ENCODE measurements at places on chromosomes 2 and 18. TPM values are rescaled to one million over a fixed set of nuclear protein-coding genes. Genes with fewer than 3 reads are reported as not detected.

Gene ANKRD23
- 3.9 TPM for polyA plus RNA-seq

Gene PTPRN
- polyA plus RNA-seq, result not detected

Gene ARHGAP15
- polyA plus RNA-seq, result 5.8 TPM

Gene PSME4
- polyA plus RNA-seq, result 58.9 TPM

Gene TDRD15
- polyA plus RNA-seq, result not detected

GRCh38 chr2:10434886-10435819 lies 13.0 kb downstream of the ODC1 start:
- peak; percentile 76 for DNase-seq

- DNase-seq, result no peak
Observed at GRCh38 chr2:60852282-60852860, 29.0 kb upstream of the REL start.

GRCh38 chr2:215705771-215706361 lies 270.0 kb upstream of the FN1 start:
- no peak for DNase-seq

DNA sequence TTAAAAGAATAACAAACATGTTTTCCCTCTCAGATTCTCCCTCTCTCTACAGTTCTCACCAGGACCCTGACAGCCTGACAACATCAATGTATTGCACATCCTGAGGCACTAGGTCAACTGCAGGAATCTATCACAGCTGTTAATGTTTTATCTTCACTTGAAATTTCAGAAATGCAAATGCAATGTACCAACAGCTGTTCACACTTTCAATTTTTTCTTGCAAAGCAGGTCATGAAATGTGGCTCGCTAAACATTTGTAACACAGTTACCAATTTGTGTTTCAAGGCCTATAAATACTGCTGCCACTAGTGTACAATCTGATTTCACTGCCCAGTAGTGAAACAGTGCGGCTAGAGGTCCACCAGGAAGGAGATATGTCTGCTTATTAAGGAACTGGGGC lies 147.8 kb downstream of the EXOC6B start:
- DNase-seq, result no peak

DNA sequence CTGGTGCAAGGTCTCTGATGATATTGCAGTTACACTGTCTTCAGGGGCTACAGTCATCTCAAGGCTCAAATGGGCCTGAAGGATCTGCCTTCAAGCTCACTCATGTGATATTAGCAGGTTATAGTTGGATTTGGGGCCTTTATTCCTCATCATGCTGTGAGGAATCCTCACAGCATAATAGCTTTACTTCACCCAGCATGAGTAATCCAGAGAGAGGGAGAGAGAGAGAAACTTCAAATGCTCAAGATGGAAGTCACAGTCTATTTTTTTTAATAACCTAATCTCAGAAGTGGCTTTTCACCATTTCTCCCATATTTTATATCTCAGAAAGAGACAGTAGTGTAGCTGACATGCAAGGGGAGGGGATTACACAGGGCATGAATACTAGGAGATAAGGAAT lies 658.7 kb downstream of the EPHA4 start:
- no peak for DNase-seq

GRCh38 chr2:113858764-113859163 lies 31.1 kb upstream of the ACTR3 start:
- DNase-seq, result no peak

DNA sequence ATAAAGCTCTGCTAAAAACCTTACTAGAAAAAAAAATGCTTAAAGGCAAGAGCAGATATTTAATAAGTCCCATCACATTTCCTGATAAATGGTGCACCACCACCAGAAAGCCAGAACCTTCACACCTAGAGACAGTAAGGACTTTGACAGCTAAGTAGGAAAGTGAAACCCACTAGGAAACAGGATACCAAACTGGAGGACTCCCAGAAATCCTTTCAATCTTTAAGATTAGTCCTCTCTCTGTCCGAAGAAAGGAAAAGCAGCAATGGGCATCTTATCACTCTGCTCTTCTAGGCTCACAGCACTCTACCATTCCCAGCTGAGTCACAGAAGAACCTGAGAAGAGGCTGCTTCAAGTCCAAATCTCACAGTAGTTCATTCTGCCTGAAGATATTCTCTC lies 3.7 kb downstream of the DYM start:
- no peak for DNase-seq

DNA sequence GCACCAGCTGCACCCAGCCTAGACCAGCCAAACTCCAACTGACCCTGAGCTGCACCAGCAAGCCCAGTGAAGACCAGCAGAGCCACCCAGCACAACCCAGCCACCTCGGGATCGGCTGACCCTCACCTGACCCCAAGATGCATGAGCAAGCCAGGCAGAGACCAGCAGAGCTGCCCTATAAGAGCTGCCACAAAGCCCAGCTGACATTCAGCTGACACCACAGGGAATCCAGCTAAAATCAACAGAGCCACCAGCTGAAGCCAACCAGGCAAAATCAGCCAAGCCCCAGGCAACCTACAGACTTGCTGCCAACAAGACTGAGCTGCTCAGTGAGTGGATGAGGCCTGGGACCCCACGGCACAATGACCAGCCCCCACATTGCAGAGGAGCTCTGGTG lies 54.6 kb downstream of the CYP27C1 start:
- DNase-seq, result no peak
